AG20443 (cell line): ENCODE measurements at places on chromosomes 11 and 22.

DNA sequence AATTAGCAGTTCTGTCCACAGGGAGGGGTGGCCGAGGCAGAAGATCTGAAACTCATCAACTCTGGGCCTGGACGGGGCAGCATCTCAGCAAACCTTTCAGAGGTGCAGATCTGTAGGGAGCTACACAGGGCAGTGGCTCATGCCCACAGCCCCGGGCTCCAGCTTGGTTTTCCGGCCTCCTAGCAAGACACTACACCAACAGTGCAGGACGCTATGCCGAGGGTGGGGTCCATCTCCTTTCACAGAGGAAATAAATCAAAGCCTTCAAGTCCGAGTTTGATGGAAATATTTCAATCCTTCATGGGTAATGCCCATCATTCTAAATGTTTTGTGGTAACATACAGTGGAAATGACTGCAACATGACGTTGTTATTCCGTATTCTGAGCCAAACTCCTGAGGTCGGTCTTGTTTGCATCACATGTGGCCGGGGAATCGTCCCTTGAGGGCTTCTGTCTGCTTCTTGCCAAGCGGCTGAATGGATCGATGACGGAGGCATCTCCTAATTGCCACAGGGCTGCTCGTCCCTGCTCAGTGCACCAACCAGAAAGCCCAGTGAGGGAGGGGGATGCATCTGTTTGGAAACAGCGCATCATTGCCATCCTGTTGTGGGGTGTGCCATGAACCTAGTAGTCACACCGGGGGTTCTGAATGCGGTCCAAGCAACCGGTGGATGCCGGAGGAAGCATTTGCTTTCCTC, 30.0 kb downstream of the LINC01488 start:
- peak; percentile 73 for DNase-seq

DNA sequence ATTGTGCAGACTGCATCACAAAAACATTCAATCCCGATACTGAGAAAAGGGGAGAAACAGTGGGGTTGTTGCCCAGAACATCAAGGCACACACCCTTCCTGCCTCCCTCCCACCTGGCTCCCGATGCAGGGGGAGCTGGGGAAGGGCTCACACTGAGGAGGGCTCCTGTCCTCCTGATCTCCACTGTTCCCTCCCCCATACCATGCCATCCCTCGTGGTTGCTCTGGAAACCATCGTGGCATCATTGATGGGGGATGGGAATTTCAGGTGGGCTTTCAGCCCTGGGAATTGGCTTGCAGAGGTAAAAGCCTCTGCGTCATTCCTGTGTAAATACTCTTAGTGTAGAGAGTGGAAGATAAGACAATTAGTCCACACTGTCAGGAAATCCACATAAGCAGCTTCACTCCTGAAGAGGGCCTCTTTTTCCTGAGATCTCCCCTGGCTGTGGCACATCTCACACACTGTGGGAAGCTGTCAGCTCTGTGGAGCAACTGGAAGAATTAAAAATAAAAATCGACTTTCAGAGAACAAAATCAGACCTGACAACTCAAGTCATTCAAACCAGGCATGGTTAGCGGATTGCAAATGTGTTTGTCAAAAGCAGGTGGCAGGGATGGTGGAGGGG, 176.0 kb downstream of the CHST1 start:
- DNase-seq: no peak

DNA sequence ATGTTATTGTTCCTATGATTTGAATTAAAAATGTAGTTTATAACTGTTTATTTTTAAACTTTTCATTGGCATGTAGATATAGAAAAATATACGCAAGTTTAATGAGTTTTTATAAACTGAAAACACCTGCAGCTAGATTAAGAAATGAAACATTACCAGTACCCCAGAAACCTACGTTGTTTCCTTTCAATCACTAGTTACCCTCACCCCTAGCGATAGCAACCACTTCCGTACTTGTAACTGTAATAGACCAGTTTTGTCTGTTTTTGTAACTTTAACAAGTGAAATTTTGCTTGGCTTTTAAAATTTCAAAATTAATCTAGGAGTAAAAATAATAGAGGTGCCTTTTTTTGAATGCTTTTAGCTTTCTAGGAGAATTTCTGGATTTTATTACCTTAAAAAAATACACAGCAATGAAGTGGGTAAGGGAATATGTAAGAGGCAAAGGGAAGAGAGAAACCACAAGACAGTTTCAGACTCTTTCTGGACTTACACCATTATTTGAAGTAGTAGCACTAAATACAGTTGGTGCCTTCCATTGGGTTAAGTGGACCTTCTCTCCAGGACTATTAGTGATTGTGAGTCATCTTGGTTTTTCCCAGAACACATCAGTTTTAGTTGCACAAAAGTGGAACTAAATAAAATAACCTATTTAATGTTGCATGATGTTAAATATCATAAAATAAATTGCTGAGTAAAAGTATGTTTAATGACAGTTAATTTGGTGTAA, 18.7 kb upstream of the NAT10 start:
- no peak for DNase-seq

GRCh38 chr11:83241291-83241946, 44.7 kb downstream of the CCDC90B start:
- DNase-seq: peak; percentile 53

DNA sequence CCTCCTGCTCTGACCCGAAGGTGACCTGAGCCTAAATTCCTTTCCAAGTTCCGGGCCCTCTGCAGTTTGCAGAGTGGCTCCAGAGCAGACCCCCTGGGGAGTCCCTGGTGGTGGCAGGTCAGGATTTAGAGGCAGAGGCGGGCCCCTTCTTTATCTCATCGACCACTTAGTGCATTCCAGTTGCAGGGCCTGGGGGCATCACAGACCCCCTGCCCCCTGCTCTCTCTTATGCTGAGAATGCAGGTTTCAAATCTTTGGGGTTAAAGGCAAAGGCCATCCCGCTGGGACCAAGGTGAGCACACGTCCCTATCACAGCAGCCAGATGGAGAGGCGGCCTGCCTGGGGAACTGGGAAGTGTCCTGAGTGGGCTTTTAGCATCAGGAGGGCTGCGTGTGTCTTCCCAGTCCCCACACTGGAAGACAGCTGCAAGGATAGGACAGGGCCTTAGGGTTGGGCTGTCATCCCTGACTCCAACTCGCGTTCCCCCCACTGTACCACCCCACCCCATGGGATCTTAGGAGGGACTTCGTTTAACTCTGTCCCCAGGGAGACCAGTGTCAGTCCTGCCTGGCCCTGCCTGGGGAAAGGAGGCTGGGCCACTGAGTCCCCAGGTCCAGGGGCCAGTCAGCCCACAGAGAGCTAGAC, 11.3 kb downstream of the DERL3 start:
- DNase-seq: no peak

- DNase-seq: no peak
These were observed 1297.3 kb downstream of the JRKL start for GRCh38 chr11:97687111-97687510.

GRCh38 chr11:67027483-67027930, 4.6 kb downstream of the SYT12 start:
- DNase-seq: no peak

DNA sequence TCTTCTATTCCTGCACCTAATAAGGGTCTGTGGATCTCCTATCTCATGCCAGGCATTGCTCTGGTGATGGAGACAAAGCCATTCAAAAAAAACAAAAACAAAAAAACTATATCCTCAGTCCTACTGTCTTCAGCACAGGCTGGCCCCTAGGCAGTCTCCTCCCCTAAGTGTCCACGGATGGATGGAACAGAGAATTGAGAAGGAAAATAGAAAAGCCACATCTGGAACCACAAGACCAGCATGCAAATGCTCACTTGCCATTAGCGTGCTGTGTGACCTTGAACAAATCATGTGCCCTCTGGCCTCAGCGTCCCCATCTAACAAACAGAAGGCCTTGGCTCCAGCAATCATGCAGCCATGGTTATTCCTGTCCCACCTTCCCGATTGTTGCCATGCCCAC, 32.7 kb upstream of the CD82 start:
- DNase-seq: no peak

- DNase-seq: no peak
These were observed 4.8 kb upstream of the IGF2 start for GRCh38 chr11:2143799-2144543.

DNA sequence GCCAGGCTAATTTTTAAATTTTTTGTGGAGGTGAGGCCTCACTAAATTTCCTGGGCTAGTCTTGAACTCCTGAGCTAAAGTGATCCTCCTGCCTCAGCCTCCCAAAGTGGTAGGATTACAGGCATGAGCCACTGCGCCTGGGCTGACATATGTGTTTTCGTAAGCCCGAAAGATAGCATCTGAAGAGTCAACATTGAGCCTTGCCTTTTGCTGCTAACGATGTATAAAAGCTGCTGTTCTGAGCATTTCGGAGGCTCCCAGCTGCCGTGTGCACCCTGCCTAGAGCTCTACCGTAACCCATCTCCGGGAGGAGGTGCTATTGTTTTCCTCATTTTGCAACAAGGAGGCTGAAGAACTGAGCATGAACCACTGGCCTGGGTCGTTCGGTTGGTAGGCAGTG, 18.1 kb upstream of the PPP6R3 start:
- DNase-seq: no peak

DNA sequence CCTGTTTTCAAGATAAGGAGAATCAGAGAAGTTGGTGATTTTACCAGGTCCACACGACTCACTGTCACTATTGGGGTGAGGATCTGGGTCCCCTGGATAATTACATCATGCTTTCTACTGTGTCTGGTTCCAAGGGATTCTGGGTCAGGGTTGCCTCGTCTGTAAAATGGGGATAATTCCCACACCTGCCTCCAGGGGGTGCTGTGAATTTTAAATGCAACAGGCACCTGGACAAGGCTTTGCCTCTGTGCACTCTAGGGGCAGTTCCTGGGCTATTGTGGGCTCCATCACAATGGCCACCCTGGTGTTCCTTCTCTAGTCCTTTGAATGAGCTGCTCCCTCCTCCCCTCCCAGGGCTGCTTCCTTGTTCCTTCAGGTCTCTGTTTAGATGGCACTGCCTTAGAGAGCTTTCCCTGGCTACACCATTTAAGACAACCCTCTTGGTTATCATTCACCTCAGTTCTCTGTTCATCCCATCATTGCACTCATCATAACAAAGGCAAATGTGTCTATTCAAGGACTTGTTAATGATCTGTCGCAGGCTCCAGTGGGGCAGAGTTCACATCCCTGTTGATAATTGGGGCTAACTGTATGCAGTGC, 178.6 kb downstream of the MIAT start:
- peak; percentile 65 for DNase-seq

DNA sequence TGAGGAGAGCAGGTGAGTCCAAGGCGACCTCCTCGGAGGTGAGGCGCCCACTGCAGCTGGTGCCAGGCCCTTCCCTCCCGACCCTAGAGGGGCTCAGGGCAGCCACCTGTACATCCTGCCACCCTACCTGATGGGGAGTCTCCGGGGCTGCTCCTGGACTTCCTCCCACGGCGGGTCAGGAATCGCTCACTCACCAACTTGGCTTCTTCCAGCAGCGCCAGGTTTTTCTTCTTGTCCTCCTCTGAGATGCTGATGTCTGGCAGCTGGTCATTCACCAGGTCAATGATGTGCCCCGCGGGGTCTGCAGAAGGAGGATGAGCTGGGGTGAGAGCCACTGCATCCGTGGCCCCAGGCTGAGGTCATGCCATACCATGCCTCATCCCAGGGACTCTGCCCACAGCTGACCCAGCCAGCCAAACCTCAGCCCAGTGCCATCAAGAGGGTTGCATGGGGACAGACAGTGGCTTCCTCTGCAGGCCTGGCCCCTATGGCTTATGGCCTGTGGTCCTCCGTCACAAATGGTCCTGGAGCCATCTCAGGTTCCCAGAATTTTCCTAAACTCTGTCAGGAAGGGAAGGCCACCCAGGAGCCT, 61.0 kb upstream of the LYVE1 start:
- DNase-seq: no peak
